ENCODE measurements at places on chromosomes 7 and 10. TPM values are rescaled to one million over a fixed set of nuclear protein-coding genes. Genes with fewer than 3 reads are reported as not detected.

GRCh38 chr10:72254813-72255568 lies 18.7 kb upstream of the DDIT4 start:
- peak; percentile 91 for DNase-seq

GRCh38 chr7:23207021-23207420 lies 25.2 kb downstream of the NUP42 start:
- DNase-seq, result no peak

DNA sequence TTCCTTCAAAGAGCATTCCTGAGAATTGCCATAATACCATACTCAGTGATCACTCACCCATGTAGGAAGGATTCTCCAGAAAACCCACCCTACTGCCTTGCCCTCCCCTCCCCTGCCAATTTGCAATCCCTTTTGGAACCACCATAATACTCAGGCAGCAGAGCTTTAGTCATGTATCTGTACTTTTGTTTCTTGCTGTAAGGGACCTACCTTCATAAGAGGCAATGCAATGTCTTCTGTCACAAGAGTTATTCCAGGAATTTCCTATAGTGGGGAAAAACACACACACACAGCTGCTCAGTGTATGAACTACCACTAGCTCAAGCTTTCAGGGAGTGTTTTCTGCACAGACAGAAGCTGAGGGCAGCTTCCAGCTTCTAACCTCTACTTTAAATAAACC lies 67.0 kb downstream of the GSAP start:
- no peak for DNase-seq

The POM121 gene
- total RNA-seq, result 11.3 TPM
